ENCODE measurements at places on chromosomes 11 and 22. TPM values are rescaled to one million over a fixed set of nuclear protein-coding genes. Genes with fewer than 3 reads are reported as not detected.

POLD4 gene
- 101 TPM for total RNA-seq

CLCF1 gene
- 1.5 TPM for total RNA-seq

TRIM29 gene
- total RNA-seq, result not detected

CD81 gene
- total RNA-seq, result 327 TPM

DAGLA gene
- 4.2 TPM for total RNA-seq

YPEL1 gene
- total RNA-seq, result 1.3 TPM

SYNGR1 gene
- total RNA-seq, result 3.9 TPM

TMEM25 gene
- 7.7 TPM for total RNA-seq

BCO2 gene
- total RNA-seq, result 1.5 TPM

RAG2 gene
- total RNA-seq, result not detected

MIOX gene
- total RNA-seq, result not detected

MOGAT2 gene
- not detected for total RNA-seq

PRR5L gene
- 0.54 TPM for total RNA-seq

RFPL3 gene
- total RNA-seq, result not detected

TNNI2 gene
- total RNA-seq, result not detected

CCT8L2 gene
- total RNA-seq, result not detected

CCDC89 gene
- total RNA-seq, result 7.9 TPM

FOLH1 gene
- total RNA-seq, result not detected

CDC42EP2 gene
- 4.7 TPM for total RNA-seq

A4GALT gene
- total RNA-seq, result 22.2 TPM

RGL4 gene
- total RNA-seq, result not detected

SYT7 gene
- 7.0 TPM for total RNA-seq

PATE4 gene
- total RNA-seq, result not detected

LARGE1 gene
- total RNA-seq, result 15.0 TPM

PPP6R3 gene
- total RNA-seq, result 98.2 TPM

DSCAML1 gene
- total RNA-seq, result not detected

RAB36 gene
- 4.6 TPM for total RNA-seq

INS gene
- not detected for total RNA-seq

HIC2 gene
- total RNA-seq, result 3.3 TPM

RASSF10 gene
- not detected for total RNA-seq

CKAP5 gene
- 79.5 TPM for total RNA-seq

OR8J3 gene
- not detected for total RNA-seq

HBG1 gene
- not detected for total RNA-seq
